ENCODE measurements at places on chromosomes 6 and 20.
A peak's percentile ranks its signal among the peaks of the same experiment; 100 is the strongest.

DNA sequence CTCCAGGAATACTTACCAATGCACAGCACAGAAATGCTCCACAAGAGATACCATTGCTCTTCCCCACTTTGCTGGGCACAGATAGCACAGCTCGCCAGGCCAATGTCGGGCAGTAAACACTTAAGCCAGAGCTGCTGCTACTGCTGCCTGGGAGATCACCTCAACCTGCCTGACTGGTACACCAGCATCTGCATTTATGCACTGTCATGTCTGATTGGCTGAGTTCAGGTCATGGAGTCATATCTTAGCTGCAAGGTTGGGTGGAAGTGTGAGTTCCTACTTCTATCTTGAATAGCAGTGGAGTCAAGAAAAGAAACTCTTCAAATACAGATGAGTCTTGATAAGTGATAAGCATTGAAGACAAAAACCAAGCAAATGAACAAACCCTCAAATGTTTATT lies 10.9 kb upstream of the ADGRF4 start:
- DNase-seq, result no peak

DNA sequence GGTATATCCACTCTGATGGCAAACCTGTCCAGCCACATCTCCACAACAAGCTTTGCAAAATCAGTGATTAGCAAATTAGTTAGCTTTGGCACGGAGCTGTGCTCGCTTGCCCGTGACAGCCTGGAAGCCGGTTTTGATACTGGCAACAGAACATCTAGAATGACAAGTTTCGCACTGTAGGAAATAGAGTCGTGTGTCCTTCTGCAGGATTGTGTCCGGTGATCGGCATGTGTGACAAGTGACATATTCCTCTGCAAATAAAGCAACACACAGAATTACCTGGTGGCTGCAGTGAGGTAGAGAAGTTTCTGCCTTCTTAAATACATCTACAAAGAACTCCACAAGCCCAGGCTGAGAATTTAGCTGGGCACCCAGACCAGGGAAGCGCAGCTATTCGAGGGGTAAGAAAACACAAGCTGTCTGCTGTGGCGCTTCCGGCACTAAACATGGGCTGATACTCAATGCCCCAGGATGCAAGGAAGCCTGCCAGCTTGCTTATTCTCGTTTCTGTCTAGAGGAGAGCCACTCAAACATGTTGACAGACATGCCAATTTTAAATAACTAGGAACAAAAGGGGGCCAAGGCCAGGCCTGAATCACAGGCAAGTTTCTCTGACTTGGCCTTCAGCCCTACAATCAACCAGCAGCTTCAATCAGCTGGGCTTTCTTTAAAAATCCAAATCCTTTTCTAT lies 22.2 kb downstream of the EIF2S2 start:
- no peak for DNase-seq

- no peak for DNase-seq
These were observed at the start of gene PRRC2A for GRCh38 chr6:31620586-31621319. PRRC2A (plus strand) TSS chr6:31620715; CDS start chr6:31622790, 2,075 bp downstream.

DNA sequence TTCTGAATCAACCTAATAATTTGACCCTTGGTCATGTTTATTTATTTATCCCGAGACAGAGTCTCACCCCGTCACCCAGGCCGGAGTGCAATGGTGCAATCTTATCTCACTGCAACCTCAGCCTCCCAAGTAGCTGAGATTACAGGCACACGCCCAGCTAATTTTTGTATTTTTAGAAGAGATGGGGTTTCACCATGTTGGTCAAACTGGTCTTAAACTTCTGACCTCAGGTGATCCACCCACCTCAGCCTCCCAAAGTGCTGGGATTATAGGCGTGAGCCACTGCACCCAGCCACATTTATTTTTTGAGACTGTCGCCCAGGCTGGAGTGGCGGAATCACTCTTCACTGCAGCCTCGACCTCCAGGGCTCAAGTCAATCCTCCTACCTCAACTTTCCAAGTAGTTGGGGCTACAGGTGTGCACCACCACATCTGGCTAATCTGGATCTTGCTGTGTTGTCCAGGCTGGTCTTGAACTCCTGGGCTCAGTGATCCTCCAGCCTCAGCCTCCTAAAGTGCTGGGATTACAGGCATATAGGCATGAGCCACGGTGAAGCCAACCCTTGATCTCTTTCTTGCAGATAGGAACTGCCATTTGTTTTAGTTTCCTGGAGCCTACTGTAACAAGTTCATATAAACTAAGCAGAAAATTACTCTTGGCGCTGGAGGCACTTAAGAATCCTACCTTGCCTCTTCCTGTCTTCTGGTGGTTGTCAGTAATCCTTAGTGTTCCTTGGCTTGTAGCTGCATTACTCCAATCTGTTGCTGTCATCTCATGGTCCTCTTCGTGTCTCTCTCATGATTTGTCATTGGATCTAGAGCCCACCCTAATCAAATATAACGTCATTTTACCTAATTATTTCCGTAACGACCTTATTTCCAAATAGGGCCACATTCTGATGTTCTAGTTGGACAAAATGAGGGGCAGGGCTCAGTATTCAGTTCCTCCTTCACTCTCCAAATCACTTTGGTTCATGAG lies 2.3 kb downstream of the RPS18 start:
- DNase-seq, result no peak

DNA sequence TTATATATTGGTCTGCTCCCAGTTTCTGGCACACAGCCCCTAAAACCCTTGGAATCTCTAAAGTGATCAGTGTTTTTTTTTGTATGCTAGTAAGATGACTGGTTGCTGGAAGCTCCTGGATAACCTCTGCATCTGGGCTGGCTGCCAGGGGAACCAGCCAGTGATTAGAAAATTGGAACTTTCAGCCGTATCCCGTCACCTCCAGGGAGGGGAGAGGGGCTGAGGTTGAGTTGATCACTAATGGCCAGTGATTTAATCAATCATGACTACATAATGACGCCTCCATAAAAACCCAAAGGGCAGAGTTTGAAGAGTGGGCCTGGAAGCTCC lies 48.0 kb upstream of the NOP56 start:
- no peak for DNase-seq

DNA sequence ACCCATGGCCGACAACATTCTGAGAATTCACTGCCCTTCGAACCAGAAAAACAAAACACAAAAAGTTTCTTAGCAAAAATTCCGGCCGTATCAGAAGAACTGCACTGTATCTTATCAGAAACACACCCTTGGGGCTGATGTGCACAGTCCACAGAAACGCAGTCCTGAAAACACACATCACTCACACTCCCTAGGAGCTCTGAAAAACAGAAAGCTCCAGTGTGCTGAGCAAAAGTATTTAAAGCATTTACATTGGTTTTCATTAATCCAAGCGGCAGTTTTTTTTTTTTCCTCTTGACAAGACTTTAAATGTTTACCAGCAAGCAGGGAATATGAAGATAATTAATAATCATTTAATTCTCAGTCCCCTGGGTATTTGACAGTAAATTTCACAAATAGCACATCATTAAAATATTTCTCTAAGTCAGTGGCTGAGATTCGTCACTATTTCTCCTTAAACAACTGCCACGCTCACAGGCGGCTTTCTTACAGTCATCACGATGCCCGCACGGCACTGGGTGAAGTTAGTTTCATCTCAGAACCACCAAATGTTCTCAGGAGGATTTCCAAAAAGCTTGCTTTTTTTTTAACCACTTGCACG lies 13.3 kb downstream of the NFATC2 start:
- DNase-seq, result no peak

DNA sequence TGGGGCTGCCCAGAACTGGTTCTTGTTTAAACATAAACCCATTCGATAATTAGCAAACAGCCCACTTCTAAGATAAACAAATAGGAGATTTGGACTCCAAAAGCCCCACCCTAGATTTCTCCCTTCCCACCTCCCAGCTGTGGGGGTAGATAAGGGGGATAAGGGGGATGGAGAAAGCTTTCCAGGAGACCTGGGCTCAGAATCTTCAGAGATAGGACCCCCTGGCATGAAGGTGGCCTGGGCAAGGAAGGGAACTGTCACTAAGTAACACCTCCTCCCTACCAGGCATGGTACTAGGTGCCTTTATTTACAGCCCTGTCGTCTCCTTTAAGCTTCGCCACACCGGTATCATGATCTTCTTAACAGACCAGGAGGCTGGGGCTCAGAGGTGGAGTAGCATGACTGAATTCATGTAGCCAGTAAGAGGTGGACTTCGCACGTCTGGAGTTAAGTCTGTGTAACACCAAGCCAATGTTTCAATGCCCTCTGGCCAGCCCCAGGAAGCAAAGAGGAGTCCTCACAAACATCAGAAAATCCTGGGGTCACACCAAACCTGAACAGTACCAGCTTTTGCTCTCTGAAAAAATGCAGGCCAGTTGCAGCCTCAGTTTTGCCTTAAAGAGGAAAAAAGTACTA lies 4.6 kb downstream of the SDC4 start:
- peak; percentile 51 for DNase-seq

GRCh38 chr6:31426395-31427354 lies 23.3 kb downstream of the MICA start:
- no peak for DNase-seq

- peak; percentile 99 for DNase-seq
These were observed 22.2 kb upstream of the CCN5 start for GRCh38 chr20:44692932-44693480.

- DNase-seq, result no peak
These were observed 17.3 kb downstream of the STX7 start for GRCh38 chr6:132495604-132496079.

DNA sequence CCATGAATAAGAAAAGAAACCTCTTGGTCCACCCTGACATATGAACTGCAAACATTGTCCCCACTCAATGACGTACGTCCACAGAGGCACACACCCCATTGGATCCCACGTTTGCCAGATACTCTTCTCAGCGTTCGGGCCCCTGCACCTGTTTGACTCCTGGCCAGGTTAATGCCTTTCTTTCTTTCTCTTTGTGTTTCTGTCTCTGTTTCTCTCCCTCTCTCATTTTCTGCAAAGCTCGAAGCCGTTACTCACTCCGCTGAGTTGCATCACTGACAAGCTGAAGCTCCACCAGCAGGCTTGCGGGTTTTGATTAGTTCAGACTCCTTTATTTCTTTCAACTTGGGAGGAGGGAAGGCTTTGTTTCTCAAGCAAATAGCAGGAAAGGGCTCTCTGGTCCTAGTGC lies 135.5 kb upstream of the SUPT3H start:
- no peak for DNase-seq

GRCh38 chr6:25253351-25253750 lies 25.8 kb upstream of the CARMIL1 start:
- no peak for DNase-seq

DNA sequence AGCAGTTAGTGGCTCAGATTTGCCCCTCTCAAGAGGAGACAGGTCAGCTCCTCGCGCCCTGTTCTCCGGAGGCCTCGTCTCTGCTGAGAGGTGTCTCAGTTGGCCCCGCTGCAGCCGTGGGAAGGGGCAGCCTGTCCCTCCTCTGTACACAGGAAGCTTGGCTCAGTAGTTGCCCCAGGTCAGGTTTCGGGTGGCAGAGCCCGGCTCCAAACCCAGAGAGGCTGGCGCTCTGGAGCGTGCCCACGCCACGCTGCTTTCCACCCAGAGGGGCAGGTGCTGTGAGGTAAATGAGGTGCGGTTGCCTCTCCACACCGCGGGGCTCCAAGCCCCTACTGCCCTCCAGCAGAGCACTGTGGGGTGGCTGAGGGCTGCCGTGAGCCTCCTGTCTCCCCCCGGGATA lies 16.0 kb downstream of the DYNLT1 start:
- DNase-seq, result no peak
